ENCODE measurements at places on chromosomes 11 and 22.

DNA sequence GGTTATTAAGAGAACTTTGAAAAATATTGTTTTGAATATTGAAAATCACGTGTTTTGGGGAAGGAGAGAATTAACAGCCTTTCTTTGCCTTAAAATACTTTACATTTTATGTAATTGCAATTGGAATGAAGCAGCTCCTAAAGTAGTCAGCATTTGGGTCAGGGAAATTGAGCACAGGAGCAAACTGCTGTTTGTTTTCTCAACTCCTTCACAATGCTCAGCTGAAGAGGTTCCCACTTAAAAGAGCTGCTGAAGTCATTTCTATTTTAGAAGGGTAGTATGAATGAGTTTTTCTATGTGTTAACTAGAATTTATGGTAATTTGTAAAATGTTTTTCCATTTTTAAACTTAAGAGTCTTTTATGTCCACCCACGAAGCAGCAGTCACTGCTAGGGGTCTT, 8.1 kb upstream of the UCP2 start:
- no peak for DNase-seq

DNA sequence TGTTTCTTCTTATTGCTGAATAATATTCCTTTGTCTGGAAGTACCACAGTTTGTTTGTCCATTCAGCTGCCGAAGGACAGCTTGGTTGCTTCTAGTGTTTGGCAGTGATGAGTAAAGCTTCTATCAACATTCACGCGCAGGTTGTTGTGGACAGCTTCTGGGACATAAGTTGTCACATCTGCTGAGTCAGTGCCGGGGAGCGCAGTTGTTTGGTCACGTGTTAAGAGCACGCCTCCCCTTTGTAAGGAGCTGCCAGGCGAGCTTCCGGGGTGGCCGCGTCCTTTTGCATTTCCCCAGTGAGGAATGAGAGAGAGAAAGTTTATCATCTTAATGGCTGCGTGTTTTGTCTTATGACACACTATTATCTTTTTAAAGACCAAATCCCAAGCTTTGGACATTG, 30.3 kb downstream of the SAMM50 start:
- no peak for DNase-seq

- DNase-seq: peak; percentile 21
These were observed 38.5 kb downstream of the FLRT1 start for GRCh38 chr11:64074239-64074638.

- no peak for DNase-seq
These were observed 156.0 kb upstream of the SOX6 start for GRCh38 chr11:16512198-16512898.

- no peak for DNase-seq
These were observed at the start of gene GPR152 for GRCh38 chr11:67452141-67452952. TSS of gene GPR152 (minus strand) at chr11:67452729. CDS start at chr11:67452724, 5 bp downstream.

GRCh38 chr11:133929401-133930052, 27.2 kb downstream of the IGSF9B start:
- peak; percentile 21 for DNase-seq

DNA sequence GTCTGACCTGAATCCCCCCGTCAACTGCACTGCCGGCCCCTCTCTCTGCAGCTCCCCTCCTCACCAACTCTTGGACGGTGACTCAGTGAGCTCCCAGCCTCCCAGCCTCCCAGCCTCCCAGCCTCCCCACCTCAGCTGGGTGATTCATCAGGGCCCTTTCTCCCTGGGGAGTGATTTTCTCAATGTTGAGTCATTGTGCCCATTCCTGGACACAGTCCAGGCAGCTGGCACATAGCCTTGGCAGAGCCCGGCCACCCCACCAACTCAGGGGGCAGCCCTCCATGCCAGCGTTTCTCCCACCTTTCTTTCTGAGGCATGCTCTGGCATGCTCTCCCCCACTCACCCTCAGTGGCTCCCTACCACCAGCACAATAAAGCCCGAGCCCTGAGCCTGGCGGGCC, 30.7 kb downstream of the PDE2A start:
- no peak for DNase-seq

GRCh38 chr11:8773916-8774539, 91.4 kb downstream of the RPL27A start:
- peak; percentile 35 for DNase-seq

DNA sequence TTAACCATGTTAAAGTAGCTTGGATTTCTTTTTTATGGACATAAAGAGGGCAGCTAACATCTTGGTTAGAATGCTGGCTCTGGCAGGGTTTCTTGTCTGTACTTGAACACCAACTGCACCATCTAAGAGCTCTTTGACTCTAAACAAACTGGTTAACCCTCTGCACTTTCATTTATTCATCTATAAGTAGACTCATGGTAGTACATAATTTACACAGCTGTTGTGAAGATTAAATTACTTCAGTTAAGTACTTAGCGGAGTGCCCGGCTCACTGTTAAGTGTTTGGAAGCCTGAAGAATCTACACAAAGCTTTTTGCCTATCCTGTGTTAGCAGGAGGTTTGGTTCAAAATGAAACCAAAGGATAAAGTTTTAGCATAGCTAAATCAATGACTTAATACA, 846.2 kb upstream of the API5 start:
- no peak for DNase-seq

DNA sequence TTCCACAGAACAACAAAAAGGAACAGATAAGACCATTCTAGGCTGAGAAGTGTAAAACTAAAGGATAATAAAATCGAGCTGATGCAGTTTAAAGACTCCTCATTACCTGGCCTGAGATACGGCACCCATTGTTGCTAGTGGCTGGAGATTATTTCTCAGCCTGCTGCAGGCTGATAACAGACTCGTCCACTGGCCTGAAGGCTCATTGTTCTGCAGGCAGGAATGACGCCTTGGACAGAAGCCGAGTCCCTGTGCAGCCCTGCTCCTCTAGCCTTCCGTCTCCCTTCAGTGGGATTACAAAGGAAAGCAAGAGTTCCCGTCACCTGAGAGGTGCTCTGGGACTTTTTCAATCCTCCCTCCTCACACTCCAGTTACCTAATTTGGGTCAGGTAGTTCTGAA, 1065.3 kb downstream of the OPCML start:
- DNase-seq: no peak
